ENCODE measurements at places on chromosomes 2 and 18.
A peak's percentile ranks its signal among the peaks of the same experiment; 100 is the strongest.

- DNase-seq, result no peak
These were observed 16.9 kb upstream of the HNRNPLL start for GRCh38 chr2:38619458-38620164.

GRCh38 chr2:98869870-98870269, 66.2 kb downstream of the CRACDL start:
- DNase-seq, result no peak

DNA sequence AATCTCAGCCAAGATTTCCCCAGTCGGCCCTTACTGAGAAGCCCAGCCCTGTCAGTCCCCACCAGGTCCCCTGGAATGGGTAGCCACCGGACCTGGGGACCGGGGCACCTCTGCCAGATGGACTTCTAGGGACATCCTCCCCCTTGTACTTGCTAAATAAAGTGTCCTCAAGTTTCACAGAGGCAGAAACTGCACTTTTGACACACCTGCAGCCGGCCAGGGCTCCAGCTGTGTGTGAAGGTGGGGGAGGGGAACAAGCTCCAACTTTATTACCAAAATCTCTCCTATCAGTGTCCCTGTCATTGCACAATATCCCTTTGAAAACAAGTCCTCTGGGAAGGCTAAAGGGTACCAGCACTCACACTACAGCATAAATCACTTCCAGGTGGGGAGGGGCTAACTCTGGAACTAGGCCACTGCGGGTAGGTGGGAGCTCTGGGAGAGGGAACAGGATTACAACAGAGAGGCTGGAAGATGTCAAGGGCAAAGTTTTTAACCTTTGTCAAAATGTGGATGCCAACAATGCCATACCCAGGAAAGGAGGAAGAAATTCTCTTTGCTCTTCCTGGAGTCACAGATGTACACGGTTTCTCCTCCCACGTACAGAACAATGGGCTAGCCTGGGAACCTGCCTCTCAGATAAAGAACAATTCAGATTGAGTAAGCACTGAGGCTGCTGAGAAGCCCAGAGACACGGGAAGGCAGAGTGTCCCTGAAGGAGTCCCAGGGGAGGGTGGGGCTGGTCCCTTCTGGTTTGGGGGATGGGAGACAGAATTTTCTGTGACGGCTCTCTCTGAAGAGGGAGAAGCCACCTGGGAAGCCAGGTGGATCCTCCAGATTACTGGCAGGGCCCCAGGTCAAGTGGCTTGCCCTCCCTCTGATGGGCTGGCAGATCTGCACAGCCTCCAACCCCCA, 11.0 kb downstream of the SDC1 start:
- DNase-seq, result no peak

DNA sequence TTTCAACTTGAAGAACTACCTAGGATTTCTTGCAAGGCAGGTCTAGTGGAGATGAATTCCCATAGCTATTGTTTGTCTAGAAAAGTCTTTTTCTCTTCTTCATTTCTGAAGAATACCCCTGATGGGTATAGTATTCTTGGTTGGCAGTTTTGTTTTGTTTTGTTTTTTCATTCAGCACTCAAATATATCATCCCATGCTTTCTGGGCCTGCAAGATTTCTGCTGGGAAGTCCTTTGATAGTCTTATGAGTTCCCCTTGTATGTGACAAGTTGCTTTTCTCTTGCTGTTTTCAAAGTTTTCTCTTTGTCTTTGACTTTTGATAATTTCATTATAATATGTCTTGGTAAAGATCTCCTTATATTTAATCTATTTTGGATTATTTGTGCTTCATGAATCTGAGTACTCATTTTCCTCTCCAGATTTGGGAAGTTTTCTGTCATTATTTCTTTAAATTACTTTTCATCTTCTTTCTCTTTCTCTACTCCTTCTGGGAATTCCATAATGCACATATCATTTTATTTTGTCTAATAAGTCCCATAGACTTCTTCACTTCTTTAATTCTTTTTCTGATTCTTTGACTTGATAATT, 101.5 kb downstream of the DSC3 start:
- DNase-seq, result no peak

DNA sequence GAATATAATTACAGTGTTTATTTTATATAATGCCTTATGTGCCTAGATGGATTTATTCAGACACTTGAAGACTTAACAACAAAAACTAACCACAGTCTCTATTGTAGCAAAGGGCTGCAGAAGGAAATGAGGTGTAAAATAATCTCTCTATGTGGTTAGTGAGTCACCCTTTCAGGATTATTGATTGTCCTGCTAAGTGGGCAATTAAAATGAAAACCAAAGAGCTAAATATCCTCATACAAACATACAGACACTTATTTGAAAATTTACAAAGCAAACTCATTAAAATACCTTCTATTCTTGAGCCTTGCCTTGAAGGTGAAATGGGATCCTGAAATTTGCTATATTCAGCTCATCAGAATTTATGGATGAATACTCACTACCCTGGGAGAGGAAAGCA, 27.7 kb upstream of the DCC start:
- no peak for DNase-seq

DNA sequence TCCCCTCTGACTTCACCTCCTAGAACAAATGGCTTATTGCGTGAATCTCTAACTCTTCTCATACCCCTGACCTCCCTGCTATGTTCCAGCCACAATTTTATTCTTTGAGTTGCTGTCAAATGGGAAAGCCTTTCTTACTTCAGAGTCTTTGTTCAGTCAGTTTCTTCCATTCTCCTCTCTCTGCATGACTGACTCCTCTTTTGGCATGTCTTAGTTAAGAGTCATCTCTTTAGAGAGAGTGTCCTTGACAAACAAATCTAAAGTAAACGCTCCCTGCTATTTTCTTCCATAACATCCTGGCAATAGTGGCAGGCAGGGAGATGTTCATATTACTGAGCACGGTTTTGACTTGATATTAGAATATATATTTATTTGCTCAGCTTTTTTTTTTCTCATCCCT, 170.7 kb upstream of the ERBB4 start:
- no peak for DNase-seq

DNA sequence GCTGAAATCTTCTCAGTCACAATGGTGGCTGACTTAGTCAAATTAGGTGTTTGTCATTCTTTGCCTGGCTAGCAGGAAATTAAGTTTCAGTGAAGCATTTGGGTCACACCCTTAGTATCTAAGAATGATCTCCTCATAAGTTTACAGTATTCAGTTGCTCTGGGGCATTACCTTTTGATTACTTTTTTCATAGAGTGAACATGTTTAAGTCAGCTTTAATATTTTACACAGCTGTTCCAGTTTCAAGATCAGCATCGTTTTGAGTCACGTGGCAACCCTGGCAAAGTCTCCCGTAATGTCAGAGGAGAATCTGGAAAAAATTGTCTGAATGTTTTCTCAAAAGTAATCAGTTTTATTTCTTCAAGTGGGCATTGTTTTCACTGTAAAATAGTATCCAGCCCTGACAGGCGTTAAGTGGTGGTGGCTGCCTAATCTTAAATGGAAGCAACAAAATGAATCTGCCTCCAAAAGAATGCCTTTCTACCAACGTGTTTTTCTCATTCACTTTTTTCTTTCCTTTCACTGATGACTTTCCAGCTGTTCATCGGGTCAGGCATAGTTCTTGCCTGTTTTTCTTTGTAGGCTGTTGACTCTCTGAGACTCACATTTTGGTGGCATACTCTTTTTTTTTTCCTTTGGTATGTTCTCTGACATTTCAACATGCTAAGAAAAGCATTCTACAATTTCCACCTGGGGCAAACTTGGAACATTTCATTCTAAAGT, 319.6 kb upstream of the TCF4 start:
- no peak for DNase-seq

DNA sequence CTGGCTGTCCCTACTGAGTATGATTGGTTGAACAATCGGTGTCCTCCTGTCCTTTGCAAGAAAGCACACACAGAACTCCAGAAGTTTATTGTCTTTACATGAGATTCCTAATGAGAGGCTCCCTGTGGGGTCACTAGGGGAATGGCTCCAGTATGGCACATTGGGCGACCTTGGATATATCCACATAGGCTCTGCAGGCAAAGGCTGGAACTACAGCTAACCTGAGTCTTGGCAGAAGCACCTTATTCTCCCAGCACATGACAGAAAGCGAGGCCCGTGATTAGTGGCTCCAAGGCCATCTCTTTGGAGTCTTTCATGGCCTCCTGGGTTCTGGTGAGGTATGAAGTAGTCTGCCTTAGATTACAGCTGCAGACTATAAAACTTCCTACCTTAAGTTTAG, 49.0 kb downstream of the ZDBF2 start:
- DNase-seq, result no peak

DNA sequence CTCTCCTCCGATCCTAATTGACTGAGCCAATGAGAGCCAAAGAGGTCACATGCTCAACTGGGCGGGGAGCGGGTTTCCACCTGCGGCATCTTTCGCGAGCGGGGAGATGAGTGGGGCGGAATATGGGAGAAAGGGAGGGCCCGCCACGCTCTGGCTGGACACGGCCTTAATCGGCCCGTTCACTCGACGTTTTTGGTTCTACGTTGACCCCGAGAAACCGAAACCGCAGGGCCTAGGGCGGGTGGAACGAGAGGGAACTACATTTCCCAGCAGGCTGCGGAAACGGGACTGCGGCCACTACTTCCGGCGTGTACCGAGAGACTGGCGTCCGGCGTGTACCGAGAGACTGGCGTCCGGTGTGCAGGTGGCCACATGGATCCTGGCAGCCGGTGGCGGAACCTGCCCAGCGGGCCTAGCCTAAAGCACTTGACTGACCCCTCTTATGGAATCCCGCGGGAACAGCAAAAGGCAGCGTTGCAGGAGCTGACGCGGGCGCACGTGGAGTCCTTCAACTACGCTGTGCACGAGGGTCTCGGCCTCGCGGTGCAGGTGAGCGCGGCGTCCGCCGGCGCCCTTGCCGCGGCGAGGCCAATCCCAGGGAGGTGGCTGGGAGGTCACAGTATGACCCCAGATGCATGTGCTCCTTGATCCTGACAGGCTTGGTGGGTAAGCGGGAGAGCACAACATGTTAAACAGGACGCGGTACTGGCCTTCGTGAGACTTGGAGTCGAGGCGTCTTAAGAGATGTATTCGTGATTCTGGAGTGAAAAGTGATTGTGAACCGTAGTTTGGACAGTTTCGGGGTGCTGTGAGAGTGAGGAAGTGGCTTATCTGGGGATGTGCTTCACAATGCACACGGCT, at the start of gene POLR1B:
Gene POLR1B, plus strand, starts transcription at position 343 of the 861 bp plus-strand sequence. Its CDS starts 30 bp downstream, at position 373.
- peak; percentile 87 for DNase-seq

DNA sequence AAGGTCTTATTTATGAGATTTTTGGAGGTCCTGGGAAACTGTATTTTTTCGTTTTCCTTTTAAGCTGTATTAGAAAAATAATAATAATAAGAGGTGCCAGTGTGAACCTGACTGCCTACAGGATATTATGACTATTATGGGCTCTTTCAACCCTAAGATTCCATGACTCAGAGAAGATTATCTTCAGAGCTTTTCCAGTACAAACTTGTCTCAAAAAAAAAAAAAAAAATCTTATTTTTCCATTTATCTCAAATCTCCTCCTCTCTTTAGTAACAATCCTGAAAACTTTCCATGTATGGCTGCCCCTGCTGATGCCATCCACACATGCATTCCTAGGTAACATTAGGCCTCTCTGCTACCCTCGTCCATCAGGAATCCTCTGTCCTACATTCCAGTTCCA, 36.7 kb upstream of the RPE start:
- DNase-seq, result no peak

- DNase-seq, result no peak
These were observed 1.9 kb upstream of the TMEFF2 start for GRCh38 chr2:192196421-192197194.

GRCh38 chr2:47501374-47502200, 98.6 kb downstream of the MSH2 start:
- DNase-seq, result no peak

DNA sequence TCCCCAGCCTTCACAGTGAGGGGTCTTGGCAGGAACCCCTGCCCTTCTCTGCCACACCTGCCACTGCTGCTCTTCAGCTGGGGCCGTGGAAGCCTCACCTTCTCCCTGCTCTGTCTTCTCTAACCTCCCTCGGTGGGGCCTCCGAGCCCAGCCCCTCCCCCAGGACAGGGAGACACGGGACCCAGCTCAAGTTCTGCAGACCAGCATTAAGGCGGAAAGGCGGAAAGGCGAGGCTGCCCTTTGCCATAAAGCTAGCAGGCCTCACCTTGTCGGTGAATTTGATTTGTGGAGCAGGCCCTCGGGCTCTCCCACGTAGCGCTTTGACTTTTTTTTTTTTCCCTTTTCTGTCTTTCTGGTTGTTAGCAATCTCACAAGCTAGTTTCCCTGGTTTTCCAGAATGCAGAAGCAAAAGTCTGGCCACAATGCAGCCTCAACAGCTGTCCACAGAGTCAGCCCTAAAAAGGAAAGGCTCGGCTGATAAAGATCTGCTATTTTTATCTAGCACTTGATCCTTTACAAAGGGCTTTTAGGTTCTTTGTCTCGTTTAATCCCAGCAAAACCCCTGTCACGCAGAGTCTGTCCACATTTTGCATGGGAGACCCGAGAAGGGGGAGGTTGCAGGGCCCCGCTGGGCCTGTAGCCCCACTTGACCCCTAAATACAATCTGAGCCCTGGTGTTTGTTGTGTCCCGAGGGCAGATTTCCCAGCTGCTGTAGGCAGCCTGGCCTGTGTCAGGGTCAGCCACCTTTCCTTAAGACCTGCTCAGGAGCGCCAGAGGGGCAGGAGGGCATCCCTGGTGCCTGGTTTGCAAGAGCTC, 6.0 kb downstream of the ITM2C start:
- DNase-seq, result peak; percentile 76

DNA sequence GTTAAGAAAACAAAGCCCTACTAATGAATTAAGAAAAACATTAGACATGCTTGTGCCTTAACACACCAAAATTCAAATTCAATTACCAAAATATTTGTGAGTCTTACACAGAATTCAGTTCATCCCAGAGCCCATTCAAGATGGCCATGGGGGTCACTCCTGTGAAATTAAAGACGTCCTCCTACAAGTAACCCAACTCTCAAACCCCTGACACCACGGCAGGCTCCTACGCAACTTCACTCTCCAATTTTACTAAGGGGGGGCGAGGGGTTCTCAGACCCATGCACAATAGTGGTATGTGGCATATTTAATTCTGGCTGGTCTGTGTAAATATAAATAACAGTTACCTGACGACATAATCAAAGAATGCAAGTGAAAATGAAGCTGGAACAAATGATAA, 5.0 kb downstream of the ZNF516 start:
- no peak for DNase-seq

GRCh38 chr2:143284087-143284675, 155.0 kb downstream of the ARHGAP15 start:
- peak; percentile 16 for DNase-seq

DNA sequence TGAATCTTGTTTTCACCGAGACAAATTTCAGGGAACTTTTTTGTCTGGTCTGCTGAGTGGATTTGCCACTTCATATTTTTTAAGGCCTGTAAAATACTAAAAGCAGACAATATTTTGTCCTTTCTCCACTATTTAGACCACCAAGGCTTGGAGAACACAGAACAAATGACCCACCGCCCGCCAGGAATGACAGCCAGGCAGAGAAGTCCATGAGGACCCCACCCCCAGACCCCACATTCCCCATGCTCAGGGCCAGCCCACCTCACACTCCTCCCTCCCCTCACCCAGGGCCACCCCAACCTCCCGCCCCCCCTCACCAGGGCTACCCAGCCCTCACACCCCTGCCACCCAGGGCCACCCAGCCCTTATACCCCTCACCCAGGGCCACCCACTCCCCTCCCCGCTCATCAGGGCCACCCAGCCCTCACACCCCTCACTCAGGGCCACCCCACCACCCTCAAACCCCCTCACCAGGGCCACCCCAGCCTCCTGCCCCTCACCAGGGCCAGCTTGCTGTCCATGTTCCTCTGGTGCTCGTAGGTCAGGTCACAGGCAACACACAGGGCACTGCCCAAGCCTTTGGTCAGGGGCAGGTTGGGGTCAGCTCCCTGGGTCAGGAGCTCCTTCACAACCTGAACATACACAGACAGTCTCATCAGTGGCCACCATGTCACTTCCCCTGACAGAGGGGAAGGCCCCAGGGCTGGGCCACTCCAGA, 50.6 kb downstream of the ANKMY1 start:
- DNase-seq, result peak; percentile 26

- no peak for DNase-seq
These were observed 186.5 kb downstream of the TRIB2 start for GRCh38 chr2:12903272-12903671.
